ENCODE measurements at places on chromosomes 2 and 18.

DNA sequence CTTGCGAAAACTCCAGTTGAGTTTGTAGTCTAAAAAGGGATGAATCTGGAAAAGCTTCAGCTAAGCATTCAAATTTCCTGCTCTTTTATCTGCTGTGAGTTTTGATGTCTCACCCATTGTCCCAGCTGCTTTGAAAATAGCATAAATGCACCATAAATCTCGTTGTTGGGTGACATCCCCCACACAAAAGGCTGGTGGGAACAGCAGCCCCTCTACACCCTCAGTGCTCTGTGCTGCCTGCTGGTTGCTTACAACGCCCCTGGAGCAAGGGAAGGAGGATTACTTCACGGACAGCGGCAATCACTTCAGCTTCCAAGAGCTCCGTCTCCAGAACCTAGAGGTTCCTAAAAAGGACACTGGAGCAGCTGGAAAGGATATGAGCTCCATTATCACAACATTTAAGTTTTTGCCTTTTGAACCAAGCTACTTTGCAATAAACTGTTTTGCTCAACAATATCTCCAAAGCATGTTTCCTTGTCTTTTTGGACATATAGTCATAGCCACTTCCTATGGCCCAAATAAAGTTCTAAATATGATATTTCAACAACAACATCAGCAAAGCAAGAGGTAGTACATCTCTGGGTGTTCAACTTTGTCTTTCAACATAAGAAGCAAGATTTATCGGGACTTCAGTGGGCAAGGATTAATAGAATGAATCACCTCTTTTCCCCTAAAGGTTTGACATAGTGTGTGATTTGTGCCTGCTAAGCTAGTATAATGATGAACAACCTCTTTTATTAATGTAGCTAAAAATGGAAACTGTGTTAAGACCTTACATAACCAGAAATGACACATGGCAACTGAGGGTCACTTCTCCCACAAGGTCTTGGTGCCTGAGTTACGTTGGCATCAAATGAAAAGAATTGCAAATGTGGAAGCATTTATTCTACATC lies 413.5 kb downstream of the TXNL1 start:
- DNase-seq = no peak

DNA sequence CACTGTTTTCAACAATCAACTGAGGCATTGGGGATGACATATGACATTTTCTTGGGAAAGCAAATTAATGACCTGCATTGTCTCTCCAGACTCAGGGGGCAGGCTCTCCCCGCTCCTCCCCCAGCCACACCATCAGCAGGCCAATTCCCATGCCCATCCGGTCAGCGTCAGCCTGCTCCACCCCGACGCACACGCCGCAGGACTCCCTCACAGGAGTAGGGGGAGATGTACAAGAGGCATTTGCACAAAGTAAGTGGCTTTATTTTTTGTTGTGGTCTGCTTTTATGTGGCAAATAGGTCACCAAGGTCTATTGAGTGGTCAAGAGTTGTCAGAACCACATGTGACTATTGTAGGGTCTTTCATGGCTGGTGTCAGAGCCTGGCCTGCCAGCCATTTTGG lies 165.1 kb downstream of the DTNA start:
- no peak for DNase-seq

- no peak for DNase-seq
Measured at GRCh38 chr2:169348321-169349024, 13.9 kb downstream of the LRP2 start.

DNA sequence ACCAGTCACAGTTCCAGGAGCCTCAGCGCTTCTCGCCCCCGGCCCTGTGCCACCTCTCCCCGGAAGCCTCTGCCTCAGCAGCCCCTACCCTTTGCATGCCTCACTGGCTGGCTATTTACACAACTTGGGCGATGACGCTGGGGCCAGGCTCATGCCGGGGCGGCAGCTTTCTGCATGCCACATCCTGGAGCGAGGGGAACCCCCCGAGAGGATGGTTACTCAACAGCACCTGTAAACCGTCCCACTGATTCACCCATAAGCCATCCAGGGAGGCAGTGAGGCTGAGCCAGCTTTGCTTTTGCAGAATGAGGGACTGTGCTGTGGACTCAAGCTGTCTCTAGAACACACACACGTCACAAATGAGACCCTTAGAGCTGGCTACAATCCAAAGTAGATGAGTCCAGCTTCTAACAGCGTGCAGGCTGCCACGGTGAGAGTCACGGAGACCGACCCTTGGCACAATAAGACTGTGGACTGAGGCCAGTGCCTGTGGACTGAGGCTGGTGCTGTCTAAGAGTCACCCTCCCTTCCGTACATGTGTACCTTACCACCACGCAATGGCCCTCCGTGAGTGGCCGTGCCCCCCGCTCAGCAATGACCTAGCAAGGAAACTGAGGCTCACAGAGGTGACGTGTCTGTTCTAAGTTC lies 45.6 kb upstream of the ODC1 start:
- peak; percentile 67 for DNase-seq

GRCh38 chr18:54209471-54210180 lies 14.8 kb downstream of the MBD2 start:
- no peak for DNase-seq
